ENCODE measurements at places on chromosomes 16 and 17.

DNA sequence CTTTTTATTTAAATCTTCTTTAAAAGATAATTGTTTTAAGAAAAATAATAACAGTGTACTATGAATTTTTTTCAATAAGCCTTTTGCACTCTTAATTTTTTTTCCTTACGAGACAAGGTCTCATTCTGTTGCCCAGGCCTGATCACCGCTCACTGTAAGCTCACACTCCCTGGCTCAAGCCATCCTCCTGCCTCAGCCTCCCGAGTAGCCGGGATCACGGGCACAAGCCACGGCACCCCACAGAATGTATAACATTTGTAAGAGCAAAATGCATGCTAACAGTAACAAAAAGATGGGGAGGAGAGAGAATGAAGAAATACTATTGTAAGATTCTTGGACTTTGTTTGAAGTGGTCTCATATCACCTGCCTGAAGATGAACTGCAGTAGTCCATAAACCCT, 126.9 kb upstream of the CHMP6 start:
- DNase-seq: no peak

- no peak for DNase-seq
Measured at GRCh38 chr17:79769570-79770506, 8.1 kb upstream of the CBX2 start.

- no peak for DNase-seq
Measured at GRCh38 chr17:79779084-79779529, 1.2 kb downstream of the CBX2 start.

DNA sequence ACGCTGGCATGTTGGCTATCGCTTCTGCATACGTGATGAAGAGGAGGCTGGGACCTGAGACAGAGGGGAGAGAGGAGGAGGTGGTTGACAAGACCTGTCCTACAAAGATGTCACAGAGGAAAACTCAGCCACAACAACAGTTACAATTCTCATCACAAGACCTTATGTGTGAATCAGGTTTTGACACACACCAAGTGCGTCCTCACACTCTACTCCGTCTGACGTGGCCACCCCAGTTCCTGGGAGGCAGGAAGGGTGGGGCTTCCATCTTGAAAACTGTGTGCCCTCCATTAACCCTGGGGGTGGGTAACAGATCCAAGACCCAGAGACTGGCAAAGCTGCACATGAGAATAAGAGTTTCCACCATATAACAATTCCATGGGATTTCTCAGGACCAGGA, 24.1 kb downstream of the SLC6A4 start:
- DNase-seq: no peak

GRCh38 chr17:14790521-14790920, 474.6 kb downstream of the PMP22 start:
- DNase-seq: no peak

DNA sequence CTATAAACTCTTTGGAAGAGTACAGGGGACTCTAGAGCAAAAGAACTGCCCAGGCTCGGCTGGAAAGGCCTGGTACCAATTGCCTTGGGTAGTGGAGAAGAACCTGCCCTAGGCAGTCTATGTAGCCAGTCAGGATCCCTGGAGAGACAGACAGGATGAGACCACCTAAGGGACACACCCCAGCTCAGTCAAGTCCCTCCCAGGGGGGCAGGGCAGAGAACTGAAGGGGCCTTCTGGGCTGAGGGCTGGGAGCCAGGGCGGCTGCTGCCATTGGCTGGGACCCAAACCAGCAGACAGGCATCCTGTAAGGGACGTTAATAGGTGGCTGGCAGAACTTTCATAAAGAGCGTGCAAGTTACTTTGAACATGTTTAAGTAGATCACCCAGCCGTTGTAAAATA, 12.8 kb upstream of the SLC38A8 start:
- DNase-seq: no peak

- DNase-seq: no peak
Measured at GRCh38 chr16:72457243-72457940, 285.4 kb upstream of the PMFBP1 start.

GRCh38 chr16:69105501-69106361, at the start of gene HAS3:
Gene HAS3 (plus strand): TSS chr16:69105653. CDS start chr16:69109396, 3,743 bp downstream.
- no peak for DNase-seq

- DNase-seq: no peak
Measured at GRCh38 chr17:10631701-10632100, 25.4 kb downstream of the MYH3 start.

DNA sequence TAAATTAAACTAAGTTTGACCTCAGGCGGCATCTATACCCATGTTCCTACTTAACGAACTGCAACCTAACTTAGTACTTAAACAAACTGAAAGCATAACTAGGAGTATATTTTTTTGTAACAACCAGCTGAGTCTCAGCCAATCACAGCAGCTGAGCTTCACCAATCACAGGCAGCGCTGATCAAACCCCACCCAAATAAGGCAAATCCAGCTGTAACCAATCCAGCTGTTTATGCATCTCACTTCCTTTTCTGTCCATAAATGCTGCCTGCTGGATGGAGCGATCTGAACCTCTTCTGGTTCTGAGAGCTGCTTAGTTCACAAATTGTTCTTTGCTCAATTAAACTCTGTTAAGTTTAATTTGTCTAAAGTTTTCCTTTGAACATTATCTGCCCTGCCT, 131.3 kb downstream of the PMP22 start:
- DNase-seq: no peak

DNA sequence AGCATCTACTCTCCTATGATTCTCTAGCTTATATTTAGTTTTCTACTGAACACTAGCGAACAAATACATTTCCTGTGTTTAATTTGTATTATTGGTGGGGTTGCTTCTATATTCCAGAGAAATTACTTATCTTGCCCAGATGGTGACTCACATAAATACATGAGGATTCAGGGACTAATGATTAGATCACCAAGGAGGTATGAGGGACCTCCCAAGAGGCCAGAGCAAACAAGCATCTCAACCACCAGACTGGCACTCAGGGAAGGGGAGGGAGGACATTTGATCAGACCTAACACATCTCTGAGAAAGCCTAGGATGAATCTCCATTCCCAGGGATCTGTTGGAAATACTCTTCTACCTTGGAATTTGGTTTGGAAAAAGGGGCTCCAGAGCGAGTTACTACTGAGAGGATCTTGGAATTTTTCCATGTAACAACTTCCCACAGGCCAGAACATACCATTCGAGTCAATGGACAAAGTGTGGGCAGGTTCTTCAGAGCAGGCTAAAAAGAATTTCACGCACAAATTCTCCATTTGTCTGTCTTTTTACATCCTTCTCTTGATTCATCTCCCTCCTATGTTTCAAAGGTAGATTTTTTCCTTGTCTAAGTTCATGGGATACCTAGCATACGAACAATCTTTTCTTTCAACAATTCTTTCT, 262.6 kb upstream of the MYOCD start:
- no peak for DNase-seq

DNA sequence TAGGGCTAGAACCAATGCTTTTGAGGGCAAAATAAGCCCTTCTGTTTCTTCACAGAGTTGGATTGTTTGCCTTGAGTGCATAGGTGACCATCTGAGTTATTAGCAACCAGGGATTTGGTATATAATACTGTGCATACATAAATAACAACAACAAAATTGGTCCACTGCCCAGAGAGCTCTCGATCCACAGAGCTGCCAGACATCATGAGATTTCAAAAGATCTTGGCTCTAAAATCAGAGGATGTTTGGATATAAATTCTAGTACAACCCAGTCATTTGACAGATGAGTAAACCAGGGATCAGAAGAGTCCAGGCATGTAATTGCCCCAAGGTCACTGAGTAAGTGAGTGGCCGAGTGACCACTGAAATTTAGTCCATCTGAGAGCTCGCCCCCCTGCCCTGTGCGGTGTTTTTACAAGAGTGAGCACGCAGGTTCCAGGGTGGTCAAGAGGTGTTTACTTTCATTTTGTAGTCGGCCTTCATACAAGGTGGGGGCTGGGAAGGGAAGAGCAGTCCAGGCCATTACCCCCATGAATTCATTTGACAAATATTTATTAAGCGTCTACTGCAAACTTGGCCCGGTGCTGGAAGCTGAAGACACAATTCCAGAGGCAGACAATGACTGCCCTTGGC, 1.8 kb upstream of the MT2A start:
- no peak for DNase-seq

- DNase-seq: no peak
Measured at GRCh38 chr17:57443781-57444180, 187.5 kb downstream of the MSI2 start.

DNA sequence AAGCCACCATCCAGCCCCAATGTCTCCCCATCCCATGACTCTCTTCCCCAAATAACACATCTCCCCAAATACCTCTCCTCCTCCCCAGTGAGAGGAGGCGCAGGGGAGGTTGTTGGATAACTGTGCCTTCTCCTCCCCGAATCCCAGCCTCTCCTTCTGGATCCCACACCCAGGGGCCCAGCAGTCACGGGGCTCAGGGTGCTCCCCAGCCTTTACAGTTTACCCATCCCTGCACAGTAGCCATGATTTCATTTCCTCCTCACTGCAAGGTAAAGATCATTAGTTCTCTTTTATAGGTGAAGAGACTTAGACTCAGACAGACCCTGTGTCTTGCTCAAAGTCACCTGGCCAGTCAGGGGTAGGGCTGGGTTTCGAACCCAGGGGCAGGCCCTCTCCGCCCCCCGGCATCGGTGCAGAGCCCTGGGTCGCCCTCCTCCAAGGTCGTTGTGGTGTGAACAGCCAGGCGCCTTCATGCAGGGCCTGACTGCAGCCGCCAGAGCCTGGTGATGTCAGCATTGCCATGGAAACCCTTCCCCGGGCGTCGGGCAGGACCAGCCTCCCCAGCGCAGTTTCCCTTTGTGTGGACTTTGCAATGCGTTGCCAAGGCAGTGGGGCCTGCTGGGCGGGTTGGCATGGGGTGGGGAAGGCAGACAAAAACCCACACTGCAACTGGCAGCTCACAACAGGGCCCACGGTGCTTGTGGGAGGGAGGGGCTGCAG, 53.3 kb upstream of the TOB1 start:
- DNase-seq: peak; percentile 71

All from nucleus accumbens (tissue), 56 donors.